ENCODE measurements at places on chromosomes 2 and 18.

DNA sequence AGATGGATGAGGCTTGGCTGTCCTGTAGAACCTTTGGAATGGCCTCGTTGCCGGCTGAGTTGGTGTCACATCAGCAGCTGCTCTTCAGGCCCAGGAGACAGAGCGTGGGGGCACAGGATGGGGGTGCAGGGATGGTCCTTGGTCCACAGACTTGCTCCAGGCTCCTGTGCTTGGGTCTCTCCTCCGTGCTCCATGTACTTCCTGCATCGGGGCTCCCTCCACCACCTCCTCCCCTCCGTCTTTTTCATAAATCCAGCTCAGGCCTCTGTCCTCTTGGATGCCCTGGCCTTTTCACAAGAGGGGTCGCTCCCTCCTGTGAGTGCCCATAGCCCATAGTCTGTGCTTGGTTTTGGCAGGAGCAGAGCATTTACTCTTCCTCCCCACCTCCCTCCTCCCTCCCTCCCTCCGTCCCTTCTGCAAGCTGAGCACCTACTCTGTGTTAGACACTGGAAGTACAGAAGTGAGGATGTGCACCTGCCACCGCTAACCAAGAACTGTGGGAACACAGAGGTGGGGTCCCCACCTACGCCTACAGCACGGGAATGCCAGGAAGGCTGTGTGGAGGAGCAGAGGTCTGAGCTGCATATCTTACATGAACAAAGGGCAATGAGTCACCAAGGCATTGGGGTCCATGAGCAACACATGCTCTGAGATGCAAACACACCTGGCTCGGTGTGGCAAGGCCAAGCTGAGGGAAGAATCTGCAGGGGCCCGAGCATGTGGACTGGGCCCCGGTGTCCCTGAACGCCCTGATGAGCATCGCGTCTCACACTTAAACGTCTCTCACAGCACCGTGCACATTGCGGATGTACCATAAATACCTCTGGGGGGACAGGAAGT is 458.7 kb upstream of the HS6ST1 start:
- no peak for DNase-seq

- no peak for DNase-seq
These were observed 8.3 kb downstream of the SULT6B1 start for GRCh38 chr2:37180006-37180639.

GRCh38 chr2:229129738-229130371 is 141.2 kb downstream of the PID1 start:
- DNase-seq: no peak

- peak; percentile 31 for DNase-seq
These were observed 78.5 kb downstream of the ACSL3 start for GRCh38 chr2:222939208-222939856.

DNA sequence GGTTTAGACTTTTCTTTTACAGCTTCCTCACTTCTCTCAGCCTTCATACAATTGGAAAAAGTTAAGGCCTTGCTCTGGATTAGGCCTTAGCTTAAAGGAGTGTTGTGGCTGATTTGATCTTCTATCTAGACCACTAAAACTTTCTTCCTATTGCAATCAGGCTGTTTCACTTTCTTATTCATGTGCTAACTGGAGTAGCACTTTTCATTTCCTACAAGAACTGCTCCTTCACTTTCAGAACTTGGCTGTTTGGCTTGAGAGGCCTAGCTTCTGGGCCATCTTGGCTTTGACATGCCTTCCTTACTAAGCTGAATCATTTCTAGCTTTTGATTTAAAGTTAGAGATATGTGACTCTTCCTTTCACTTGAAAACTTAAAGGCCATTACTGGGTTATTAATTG is 114.3 kb downstream of the ARHGEF4 start:
- DNase-seq: no peak

Measured in activated CD8-positive, alpha-beta memory T cell treated with anti-CD3 and anti-CD28 coated beads for 1 hour (primary cell).